ENCODE measurements at places on chromosomes 2 and 18.

DNA sequence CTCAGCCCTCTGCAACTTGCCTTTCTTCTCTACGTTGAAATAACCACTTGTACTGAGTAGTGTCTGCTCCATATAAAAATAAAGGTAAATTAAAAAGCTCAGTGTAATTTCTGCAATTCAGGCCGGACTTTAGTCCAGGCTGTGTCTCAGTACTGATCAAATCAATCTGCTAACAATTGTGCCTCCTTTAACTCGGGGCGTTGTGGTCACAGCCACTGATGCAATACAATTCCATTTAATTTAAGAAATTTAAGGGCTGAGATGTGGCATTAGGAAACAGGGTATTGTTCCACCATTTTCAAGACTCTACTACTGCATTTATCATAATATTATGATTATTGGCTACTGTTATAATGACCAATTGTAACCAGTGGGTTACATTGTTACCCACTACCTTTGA is 60.0 kb upstream of the NPAS2 start:
- no peak for DNase-seq

GRCh38 chr2:240626531-240627300 is 1.4 kb downstream of the GPR35 start:
- no peak for DNase-seq

DNA sequence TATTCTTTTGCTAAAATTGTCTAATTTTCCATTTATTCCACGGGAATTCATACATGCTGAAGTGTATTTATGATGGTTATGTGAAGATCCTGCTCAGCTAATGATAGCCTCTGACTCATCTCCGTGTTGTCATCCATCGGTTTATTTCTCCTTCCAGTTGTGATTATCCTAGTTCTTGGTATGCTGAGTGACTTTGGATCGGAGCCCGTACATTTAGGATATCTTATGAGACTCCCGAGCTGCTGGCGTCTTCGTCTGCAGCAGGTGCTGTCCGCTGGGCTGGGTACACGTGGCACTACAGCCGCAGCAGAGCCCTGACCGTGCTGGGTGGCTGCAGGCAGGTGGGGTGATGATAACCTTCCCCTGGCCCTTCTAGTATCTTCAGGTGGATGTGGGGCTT is 40.1 kb upstream of the GALR1 start:
- DNase-seq = no peak

GRCh38 chr2:231984992-231985391 is 23.5 kb downstream of the DIS3L2 start:
- DNase-seq = no peak

DNA sequence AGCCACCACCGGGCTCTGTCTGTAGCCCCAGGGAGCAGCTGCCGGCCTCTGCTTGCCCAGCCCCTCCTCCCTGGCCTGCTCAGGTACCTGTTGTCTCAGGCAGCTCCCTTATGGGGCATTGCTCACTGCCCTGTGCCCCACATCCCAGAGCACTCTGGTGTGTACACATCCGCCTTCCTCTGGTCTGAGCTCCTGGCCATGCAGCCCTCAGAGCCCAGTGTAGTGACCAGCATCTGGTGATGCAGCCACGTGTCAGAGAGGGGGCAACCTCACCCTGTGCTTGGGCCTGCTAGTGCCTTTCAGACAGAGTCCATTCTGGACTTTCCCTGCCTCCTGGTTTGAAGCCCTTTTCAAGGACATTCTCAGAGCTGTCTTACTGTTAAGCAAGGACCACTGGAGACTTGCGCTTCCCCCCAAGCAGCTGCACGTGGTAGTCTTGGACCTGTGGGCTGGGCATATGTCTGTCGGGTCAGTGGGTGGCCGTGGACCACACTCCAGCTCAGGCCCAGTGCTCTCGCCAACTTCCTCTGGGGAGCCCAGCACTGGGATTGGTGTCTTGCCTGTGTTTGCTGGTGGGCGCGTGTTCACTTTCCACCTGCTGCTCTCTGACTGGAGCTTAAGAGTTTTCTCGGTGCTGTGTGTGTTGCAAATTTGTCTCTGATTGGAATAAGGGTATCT is 30.7 kb downstream of the DGKD start:
- no peak for DNase-seq

GRCh38 chr2:239579081-239579480 is 178.3 kb upstream of the HDAC4 start:
- no peak for DNase-seq

DNA sequence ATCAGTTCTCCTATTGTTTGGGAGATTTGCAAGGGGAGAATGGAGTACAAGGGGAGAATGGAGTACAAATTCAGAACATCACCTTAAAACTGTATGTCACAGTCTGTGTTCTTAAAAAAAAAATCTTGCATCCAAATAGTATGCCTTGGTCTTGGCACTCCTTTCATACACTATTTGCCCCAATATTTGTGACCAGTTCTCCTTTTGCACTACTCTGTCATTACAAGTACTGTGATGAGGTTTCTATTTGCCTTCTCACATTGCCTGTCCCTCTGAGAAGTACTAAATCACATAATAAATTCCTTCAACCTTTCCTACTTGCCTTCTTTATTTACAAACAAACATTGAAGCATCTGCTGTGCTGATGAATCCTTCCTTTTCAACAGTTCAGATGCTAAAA is 36.0 kb upstream of the NCK2 start:
- DNase-seq = no peak

- DNase-seq = no peak
Measured at GRCh38 chr2:144253743-144254142, 266.2 kb downstream of the ZEB2 start.

- DNase-seq = no peak
Measured at GRCh38 chr18:61435064-61435652, 101.9 kb downstream of the CDH20 start.

- DNase-seq = no peak
Measured at GRCh38 chr18:42176599-42176998, 221.6 kb downstream of the PIK3C3 start.

All from NCI-H1930 (cell line).